ENCODE measurements at places on chromosomes 11 and 22. TPM values are rescaled to one million over a fixed set of nuclear protein-coding genes. Genes with fewer than 3 reads are reported as not detected.

DNA sequence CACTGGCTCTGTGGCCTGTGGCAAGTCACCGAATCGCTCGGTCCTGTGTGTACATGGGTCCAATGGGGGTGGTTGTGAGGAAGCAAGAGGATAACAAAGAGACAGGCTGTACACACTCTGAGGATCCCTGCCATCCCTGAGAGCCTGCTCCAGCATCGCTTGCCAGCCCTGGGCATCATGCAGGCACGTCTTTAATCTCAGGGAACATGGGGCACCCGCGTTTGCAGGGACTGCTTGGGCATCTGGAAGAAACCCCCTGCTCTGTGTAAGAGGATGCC, 1.3 kb upstream of the C1QTNF5 start:
- DNase-seq: no peak

Gene RIMBP3B
- total RNA-seq: 12.1 TPM

DNA sequence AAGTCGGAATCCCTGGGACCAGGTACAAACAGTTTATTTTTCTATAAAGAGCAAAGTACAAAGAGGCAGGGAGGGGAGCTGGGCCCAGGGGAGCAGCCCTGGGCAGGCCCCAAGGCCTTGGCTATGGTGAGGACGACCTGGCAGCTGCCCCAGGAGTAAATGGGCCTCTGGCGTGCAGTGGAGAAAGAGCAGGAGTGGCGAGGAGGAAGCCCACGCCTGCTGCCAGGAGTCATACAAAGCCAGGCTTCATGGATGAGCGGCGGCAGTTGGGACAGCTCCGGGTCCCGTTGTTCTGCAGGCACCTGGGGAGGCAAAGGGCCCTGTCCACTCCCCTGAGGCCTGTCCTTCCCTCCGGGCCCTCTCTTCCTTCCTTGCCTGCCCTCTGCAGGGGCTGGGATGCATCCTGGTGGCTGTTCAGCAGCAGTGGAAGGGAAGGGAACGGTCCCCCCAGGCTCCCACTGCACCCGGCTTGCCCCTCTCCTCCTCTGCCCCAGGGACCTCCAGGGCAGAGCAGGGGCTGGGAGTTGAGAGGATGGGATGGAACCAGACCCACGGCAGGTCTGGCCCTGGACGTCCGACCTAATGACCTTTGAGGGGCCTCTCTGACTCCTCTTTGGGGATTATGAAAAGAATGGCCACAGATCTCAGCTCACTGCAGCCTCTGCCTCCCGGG, 11.1 kb downstream of the RAPSN start:
- peak; percentile 55 for DNase-seq

DNA sequence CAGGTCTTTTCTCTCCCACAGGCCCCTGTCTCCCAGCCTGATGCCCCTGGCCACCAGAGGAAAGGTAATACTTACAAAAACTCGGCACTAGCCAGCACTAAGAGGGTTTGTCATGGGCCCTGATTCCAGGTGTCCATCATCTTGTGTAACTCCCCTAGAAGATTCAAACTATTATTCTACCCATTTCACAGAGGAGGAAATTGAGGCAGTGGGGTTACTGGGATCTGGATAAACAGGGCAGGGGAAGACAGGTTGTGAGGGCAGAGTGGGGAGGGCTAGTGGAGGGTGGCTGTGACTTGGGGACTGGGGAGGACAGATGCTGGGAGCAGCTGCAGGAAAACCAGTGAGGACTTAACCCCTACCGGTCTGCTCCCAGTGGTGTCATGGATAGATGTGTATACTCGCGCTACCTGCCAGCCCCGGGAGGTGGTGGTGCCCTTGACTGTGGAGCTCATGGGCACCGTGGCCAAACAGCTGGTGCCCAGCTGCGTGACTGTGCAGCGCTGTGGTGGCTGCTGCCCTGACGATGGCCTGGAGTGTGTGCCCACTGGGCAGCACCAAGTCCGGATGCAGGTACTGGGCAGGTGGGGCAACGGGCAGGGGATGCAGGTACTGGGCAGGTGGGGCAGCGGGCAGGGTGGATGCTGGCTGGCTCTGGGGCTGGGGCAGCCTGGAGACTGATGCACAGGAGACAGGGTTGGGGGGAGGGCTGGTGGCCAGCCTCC, 1.2 kb downstream of the VEGFB start:
- no peak for DNase-seq

Gene CPT1A
- 49.1 TPM for total RNA-seq

GRCh38 chr11:38971141-38971540, 2373.1 kb upstream of the RAG2 start:
- no peak for DNase-seq

Gene LINC01488
- total RNA-seq: not detected

Gene OR4A16
- 0.47 TPM for total RNA-seq

GRCh38 chr11:833849-834311, 1.1 kb downstream of the CD151 start:
- DNase-seq: no peak

- no peak for DNase-seq
Observed at GRCh38 chr11:134445601-134446325, 33.7 kb upstream of the B3GAT1 start.

DNA sequence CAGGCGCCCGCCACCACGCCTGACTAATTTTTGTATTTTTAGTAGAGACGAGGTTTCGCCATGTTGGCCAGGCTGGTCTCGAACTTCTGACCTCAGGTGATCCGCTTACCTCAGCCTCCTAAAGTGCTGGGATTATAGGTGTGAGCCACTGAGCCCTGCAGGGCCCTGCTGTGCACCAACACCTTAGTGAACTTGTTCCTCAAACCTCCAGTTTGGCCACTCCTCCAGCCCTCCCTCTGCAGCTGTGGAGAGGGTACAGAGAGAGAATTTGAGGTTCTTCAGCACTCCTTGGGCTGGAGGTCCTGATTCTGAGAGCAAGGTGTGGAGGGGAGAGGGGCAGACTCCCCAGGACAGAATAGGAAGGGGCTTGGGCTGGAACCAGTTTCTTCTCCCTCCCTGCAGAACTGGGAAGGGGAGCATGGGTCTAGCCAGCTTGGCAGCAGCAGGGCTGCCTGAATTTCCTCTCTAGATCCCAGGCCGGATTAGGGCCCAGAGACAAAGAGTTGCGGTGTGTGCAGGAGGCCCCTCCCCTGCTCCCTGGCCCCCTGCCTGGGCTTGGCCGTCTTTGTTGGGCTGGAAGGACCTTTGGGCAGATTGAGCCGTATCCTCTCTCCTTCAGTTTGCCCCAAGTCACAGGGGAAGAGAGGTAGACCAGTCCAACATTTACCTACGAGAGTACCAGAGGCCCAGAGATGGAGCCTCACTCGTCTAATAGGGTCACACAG, 2.3 kb upstream of the PEX16 start:
- DNase-seq: no peak

GRCh38 chr11:88414385-88414861, 76.9 kb upstream of the CTSC start:
- peak; percentile 42 for DNase-seq

Gene FOSL1
- total RNA-seq: 2.0 TPM

Gene MS4A12
- total RNA-seq: 0.74 TPM

Gene UBQLN3
- total RNA-seq: 283 TPM

DNA sequence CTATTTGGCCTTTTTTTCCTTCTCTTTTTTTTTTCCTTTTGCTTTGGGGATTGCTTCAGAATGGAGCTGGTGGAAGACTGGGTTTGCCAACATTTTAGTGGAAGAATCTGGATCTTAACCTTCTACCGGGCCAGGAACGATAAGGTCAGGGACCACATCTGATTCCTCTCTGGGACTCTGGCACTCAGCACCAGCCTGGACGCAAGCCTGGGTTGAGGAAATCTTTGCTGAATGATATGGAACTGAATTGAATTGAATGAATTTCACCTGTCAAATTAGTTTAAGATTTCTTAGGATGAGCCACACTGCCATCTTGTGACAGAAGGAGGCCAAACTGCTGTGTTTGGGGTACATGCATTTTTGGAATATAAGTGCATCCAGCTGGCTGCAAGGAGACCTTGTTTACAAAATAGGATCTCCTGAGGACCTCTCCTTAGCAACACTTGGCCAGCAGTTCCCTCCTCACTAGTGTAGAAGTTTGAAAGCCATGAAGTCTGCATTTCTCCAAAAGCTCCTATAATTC, 30.4 kb downstream of the TPBGL start:
- peak; percentile 42 for DNase-seq

Data from testis (tissue), 5 donors.